ENCODE measurements at places on chromosomes 6 and 20. TPM values are rescaled to one million over a fixed set of nuclear protein-coding genes. Genes with fewer than 3 reads are reported as not detected.

DNA sequence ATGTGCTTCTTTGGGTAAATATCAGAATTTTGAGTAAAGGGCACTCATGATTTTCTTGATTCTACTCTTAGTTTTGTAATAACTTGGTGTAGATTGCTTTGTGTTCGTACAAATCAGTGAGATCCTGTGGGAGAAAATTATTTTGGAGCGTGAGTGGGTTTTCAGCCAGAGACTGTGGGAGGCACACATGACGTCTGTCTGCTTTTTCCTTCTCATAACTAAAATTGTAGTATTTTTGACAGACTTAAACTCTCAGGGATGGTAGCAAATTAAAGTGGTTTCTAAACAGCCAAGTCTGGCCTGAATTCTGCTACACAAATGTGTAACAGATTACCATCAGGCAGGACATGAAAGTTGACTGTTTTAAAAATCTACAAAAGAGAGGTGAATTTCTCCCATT lies 222.6 kb downstream of the OTOR start:
- DNase-seq = no peak

DNA sequence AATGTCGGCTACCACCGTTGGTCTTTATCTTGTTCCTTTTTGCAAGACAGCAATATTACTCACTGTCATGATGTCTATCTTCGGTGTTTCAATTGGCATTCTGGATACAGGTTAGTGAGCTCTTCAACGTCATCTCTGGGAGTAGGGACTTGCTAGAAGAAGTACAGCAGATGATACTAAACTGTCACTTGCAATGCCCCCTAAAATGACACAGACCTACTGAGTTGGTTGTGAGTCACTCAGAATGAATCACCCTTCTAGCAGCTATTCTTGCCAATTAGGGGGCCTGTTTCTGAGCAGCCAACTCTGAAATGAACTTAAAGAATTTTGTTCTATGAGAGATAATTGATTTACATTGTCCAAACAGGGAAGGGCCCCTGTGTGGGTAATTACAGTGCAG lies 176.5 kb downstream of the SLC16A10 start:
- no peak for DNase-seq

DNA sequence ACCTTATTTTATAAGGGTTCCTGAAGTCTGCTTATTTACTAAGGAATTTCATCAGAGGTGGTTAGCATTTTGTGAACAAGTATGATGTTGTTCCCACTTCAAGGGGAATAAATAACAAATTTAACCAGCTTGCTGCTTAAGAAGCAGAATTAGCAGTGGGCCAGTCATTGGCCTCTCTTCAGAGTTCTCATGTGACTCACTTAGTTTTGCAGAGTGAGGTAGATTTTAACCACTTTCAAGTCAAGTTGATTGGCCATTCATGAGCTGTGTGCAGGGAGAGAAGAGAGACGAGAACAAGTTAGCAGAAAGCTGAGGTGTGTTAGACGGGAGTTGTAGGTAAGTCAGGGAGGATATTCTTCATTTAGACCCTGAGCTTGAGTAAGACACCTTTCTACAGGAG lies 18.1 kb downstream of the TOP1 start:
- no peak for DNase-seq

GRCh38 chr20:6707321-6707831 lies 60.1 kb upstream of the BMP2 start:
- DNase-seq = no peak

DNA sequence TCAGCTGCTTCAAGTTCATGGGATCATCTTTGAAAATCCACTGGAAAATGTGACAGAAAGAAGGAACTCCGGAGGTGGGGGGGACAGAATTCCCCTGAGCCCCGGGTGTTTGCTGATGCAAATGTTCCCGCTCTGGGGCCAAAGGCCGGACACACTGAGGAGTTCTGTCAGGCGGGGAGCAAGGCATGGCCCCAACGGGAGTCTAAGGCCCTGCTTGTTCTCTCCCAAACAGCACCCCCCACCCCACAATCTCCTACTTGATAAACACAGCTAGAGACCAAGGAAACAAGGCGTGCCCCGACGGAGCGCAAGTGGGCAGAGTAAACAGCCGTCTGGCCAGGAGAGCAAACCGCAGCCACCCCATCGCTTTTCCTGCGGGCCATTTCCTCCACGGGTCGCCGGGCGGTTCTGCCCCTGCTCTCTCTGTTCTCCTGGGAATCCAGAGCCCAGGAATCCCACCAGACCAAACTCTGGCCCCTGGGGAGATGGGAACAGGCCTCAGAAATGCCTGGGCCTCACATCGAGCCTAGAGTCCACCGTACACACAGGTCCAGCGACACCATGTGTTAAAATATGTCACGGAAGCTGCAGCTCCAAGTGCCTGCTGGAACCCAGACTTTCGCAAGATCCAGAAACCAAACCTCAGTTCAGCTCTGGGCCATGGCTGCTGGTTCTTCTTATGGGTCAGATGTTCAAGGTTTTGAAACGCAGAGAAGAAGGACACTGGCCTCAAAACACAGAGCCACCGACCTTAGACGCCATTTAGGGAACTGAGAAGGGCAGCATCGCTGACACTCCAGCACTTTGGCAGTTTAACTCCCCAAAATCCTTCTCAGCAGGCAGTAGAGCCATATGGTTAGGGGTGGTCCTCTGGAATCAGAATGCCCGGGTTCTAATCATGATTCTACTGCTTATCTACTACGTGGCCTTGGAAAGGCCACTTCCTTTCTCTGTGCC lies 104.2 kb downstream of the PREX1 start:
- DNase-seq = peak; percentile 37

- peak; percentile 21 for DNase-seq
These were observed 17.3 kb upstream of the FRMD1 start for GRCh38 chr6:168096271-168096764.

GRCh38 chr6:24795106-24795505 lies 3.6 kb downstream of the ARMH2 start:
- no peak for DNase-seq

GRCh38 chr6:47147836-47148344 lies 105.8 kb upstream of the ADGRF1 start:
- no peak for DNase-seq

- no peak for DNase-seq
These were observed 8.4 kb downstream of the GNAS-AS1 start for GRCh38 chr20:58842276-58842675.

ADGRB3 gene
- total RNA-seq = 1.2 TPM

ACAT2 gene
- total RNA-seq = 72.8 TPM

All from left colon (tissue), 2 donors.